ENCODE measurements at places on chromosomes 7 and 10.

DNA sequence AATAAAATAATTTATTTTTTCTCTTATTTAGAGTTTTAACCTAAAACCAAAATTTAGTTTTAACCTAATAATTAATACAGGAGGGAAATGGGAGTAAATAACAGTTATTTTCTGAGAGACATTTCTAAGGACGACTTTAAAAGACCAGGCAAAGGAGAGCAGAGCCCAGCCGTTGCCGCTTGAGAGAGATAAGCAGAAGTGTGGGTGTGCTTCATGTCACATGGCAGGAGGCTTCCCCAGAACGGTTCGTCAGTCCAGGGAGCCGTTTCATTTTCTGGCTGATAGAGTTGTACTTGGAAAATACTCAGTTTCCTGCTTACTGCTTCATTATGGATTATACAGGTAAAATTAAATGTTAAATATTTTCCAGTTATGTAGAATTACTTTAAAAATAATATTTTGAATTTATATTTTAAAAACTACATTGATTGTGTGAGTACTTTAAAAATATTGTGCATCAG is 61.4 kb downstream of the ST7 start:
- DNase-seq, result no peak

- no peak for DNase-seq
These were observed 122.3 kb upstream of the MDFIC start for GRCh38 chr7:114799628-114800028.

DNA sequence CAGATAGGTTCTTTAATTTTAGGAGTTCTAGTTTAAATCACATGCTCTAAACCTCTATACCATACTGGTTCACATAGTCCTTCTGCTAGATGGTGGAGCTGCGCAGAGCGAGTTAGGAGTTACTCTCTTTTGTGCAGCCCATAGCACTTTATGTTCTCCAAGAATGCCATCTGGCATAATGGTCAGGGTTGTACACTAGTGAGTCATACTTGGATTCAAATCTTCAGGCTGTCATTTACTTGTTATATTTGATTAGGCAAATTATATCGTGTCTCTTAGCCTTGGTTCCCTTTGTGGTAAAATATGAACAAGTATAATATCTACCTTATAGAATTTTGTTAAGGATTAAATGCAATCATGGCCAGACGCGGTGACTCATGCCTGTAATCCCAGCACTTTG is 1078.3 kb downstream of the NRG3 start:
- DNase-seq, result no peak

- no peak for DNase-seq
These were observed 5.1 kb downstream of the LRRC72 start for GRCh38 chr7:16531707-16532106.

- no peak for DNase-seq
These were observed 143.1 kb downstream of the CRPPA start for GRCh38 chr7:16278167-16278787.

GRCh38 chr7:137798073-137798763 is 48.6 kb downstream of the DGKI start:
- DNase-seq, result no peak

DNA sequence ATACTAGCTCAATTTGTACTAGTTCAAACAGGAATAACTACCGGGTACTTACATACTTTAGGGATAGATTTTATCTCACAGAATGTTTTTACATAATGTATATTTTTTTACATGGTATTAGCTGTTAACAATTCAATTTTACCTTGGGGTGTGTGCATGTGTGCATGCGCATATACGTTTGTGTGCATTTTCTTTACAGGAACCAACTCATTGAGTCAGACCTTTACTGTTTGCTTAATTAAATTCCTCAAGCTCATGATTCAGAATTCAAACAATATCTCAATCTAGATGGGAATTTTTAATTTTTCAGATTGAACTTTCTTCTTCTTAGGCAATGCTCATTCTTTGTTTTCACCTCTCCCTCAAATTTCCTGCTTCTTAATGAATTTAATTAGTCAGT is 24.7 kb upstream of the WASL start:
- DNase-seq, result no peak

- no peak for DNase-seq
These were observed 5.1 kb downstream of the PRXL2A start for GRCh38 chr10:80413271-80413996.

GRCh38 chr7:138738551-138739335 is 37.6 kb upstream of the SVOPL start:
- DNase-seq, result peak; percentile 54

- no peak for DNase-seq
These were observed 818 bp downstream of the DLD start for GRCh38 chr7:107891636-107892366.

DNA sequence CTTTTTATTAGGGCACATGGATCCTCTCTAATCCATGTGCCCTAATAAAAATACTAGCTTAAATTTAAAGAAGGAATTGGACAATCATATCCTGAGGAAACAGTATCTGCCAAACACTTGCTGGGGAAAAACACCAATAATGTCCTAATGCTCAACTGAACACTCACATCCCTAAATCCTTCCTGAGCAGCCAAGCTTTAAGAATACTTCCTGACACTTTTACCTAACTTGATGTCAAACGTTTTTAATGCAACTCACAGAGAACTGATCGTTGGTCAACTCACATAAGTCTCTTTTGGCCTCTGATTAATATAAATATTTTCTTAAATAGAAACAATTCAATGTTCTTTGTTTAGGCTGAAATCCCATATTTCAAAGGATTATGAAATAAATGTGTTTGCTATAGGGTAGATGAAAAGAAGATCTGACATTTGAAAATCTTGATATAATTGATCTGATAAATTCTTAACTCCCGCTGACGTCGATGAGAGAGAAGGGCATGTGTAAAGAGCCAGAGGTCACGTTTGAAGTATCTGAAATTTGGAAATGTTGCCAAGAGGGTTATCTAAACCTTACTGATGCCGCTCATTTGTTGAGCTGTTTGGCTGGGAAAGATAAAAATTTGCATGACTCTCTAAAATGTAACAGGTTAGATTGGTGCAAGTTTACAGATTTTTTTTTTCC is 122.8 kb upstream of the RHOBTB1 start:
- DNase-seq, result no peak

- DNase-seq, result no peak
These were observed 103.0 kb upstream of the LRRTM3 start for GRCh38 chr10:66822801-66823200.

DNA sequence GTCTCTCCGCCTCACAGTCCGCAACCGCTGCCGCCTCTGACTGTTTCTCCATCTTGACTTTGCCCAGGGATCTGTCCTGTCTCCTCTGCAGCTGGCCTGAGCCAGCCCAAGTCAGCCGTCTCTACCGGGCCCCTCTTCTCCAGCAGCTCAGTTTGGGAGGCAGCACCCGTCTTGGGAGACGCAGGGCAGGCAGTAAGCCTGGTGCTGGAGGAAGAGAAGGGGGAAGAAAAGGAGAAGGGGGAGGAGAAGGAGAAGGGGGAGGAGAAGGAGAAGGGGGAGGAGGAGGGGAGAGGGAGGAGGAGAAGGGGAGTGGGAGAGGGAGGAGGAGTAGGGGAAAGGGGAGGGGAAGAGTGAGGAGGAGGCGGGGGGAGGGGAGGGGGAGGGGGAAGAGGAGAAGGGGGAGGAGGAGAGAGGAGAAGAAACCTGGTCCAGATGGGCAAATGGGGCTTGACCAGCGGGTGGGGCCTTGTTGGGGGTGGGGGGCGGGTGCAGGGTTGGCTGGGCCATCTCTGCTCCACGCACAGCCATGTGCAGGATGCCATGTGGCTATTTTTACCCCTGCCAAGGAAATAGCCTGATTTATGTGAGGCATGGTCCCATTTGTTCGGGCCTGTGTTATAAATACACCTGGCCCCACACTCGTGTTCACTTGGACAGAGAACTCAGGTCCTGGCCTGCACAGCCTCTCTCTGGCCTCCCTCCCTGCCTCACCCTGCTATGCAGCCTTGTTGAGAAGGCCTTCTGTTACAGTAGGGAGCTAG is 35.9 kb upstream of the FZD9 start:
- DNase-seq, result no peak

DNA sequence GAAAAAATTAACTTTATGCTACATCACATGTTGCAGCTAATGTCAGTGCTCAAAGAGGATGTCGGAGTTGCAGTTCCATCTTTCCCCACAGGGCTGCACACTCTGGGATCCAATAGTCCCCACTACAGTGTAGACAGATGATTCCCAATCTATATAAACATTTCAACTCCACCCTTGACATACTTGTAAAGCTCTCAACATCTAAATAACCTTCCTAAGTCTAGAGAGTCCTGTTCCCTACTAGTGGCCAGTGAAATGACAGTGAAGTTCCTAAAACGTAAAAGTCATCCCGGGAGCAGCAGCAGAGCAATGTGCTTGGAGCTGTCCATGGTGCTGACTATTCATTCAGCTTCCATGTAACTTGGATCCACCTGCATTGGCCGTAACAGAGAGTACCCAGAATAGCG is 145.1 kb downstream of the GRM8 start:
- DNase-seq, result no peak

DNA sequence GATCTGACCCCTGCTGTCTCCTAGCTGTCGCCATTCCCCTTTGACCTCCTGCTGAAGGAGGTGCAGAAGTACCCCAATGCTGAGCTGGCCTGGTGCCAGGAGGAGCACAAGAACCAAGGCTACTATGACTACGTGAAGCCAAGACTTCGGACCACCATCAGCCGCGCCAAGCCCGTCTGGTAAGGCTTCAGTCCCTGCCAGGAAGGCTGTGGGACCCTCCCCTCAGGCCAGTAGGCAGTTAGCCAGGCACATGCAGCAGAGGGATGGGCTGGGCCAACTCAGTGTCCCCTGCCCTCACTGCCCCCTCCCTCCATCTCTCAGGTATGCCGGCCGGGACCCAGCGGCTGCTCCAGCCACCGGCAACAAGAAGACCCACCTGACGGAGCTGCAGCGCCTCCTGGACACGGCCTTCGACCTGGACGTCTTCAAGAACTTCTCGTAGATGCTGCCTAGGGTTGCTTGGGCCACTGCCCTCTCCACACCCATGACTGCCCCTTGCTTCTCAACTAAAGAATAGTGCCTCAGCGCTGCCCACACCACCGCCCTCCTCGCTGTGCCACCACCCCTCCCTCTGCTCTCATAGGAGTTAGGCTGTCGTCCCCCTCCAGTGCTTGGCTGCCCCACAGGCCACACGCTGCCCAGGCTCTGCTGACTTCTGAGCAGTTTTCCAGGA is 41.0 kb upstream of the ZMIZ2 start:
- DNase-seq, result no peak

GRCh38 chr10:44334621-44335184 is 50.2 kb downstream of the CXCL12 start:
- no peak for DNase-seq

Measured in NCI-H1436 treated with DMSO at 0.1 percent for 48 hours (cell line).